ENCODE measurements at places on chromosomes 3 and 15.
A peak's percentile ranks its signal among the peaks of the same experiment; 100 is the strongest.

DNA sequence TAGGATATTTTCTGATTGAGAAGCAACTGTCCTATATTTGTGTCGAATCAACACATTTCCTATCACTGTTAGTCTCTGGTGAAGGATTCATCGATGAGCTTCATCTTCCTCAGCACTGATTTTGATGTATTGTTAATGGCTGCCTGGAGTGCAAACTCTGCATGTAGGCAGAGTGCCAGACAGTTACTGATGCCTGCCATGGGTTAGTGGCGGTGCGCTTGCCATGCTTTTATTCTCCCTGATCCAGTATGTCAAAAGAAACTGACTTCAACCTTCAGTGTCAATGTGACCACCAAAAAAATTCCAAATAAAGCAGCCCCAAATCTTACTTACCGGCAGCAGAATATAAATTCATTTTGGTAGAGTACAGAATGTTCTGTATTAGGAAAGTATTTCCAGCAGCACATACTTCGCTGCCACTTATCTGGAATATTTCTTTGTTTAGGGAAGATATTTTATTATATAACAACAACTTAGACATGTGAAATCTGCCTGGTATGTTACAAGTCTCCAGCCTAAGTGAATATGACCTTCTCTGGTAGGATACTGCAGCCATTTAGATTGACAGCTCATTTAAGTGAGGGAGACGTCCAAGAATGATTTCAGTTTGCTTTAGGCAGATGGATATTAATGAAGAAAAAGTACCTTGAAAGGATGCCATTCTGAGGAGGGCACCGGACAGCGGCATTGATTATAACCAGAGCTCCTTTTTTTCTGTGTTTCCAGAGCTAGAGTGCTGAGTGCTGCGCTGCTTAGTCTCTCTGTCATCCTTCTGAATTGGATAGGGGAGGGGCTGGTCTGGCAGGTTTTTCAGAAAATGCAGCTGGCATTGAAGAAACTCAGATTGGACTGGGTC, 59.9 kb downstream of the ARHGEF26 start:
- no peak for DNase-seq

DNA sequence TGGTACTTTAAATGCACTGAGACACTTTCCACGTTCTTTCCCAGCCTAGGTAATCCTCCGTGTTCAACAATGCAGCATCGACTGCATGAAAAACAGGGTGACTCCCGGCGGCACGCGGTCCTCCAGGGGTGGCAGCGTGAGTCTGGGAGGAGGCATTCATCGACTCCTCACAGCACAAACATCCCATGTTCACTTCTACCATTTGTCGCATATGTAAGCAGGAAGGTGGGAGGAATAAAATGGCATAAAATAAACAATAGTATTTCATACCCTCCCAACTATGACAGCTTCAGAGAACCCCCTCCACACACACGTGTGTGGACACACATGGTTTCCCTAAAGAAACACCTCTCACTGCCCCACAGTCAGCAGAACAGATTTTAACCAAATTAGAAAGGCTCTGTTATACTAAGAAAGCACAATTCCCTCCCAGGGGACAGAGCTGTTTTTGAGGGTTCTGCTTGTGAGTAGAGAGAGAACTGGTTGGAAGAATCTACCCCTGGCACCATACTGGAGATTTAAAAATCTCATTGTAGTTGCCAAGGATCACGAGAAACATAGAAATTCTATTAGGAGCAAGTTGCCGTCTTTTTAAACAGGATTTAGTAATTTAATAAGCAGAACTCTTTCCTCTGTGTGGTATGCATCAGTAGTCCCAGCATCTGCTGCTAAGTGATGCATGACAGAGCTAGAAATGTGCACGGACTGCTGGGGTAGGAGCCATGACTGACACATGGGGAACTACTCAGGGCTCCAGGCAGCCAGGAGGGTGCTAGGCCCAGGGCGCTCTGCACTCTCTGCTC, 6.0 kb downstream of the FAM43A start:
- no peak for DNase-seq

GRCh38 chr15:58070801-58071418, 5.4 kb upstream of the ALDH1A2 start:
- DNase-seq, result peak; percentile 52

DNA sequence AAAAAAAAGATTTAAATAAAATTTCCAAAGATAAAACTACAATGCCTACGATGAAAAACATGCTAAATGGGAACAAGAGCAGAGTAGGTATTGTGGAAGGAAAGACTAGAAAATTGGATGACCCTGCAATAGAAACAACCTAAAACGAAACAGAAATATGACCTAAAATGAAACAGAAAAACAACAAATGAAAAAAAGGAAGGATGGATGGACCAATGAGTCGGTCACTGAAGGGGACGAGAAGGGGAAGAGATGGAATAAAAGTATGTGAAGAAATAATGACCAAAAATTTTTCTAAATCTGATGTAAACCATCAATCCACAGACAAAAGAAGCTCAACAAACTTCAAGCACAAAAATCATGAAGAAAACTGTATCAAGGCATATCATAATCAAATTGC, 44.8 kb downstream of the TBC1D2B start:
- DNase-seq, result no peak

DNA sequence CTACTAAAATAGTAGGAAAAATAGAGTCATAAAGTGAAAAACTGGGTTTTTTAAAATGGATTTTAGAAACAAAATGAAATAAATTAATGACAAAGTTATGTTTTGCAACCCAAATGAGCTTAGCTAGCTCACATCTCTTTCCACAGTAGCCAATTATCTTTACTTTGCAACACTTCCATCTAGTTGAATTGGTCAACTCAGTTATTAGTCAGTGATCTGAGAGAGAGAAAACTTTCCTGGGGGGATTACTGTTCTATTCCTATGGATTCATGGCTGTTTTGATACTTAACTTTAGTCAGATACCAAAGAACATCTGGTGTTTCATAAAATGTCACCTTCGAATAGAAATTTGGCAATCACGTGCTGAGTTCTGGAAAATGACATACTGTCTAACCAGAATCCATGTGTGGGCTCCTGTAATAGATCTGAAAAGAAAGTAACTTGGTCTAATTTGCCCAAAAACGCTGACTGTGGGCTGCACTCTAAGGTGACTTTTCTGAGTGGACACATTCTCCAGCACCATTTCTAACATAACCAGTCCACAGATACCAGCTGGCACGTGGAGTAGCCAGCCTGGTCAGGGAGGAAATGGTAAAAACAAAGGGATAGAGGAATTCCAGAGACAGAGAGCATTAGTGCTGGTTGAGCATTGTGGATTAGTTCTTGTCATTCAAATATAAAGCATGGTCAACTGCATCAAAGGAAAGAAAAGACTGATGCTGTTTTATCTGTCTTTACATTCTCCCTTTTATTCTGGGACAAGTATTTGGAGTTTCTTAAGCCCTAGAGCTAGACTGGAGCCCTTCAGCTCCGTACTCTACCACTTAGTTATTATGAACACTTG, 45.2 kb upstream of the CCDC80 start:
- DNase-seq, result peak; percentile 54

- no peak for DNase-seq
Observed at GRCh38 chr3:6354653-6355052, 506.3 kb upstream of the GRM7 start.

- DNase-seq, result peak; percentile 40
Observed at GRCh38 chr3:101950985-101951733, 101.8 kb downstream of the NFKBIZ start.

GRCh38 chr3:168885028-168885427, 778.5 kb downstream of the MECOM start:
- DNase-seq, result peak; percentile 60

GRCh38 chr3:13684350-13684749, 135.4 kb downstream of the FBLN2 start:
- DNase-seq, result no peak

- no peak for DNase-seq
Observed at GRCh38 chr15:71437919-71438318, 322.6 kb downstream of the THSD4 start.

DNA sequence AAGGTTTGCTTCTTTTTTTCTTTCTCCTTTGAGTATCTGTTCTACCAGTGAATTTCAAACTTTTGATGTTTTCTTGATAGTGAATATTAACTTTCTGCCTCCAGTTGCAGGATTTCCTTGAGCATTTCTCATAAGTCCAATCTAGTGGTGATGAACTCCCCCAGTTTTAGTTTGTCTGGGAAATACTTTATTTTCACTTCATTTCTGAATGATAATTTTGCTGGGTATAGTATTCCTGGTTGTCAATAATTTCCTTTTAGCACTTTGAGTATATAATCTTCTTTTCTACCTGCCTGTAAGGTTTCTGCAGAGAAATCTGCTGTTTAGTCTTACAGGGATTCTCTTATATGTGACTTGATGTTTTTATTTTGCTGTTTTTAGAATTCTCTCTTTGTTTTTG, 21.0 kb downstream of the TPRG1 start:
- DNase-seq, result no peak

DNA sequence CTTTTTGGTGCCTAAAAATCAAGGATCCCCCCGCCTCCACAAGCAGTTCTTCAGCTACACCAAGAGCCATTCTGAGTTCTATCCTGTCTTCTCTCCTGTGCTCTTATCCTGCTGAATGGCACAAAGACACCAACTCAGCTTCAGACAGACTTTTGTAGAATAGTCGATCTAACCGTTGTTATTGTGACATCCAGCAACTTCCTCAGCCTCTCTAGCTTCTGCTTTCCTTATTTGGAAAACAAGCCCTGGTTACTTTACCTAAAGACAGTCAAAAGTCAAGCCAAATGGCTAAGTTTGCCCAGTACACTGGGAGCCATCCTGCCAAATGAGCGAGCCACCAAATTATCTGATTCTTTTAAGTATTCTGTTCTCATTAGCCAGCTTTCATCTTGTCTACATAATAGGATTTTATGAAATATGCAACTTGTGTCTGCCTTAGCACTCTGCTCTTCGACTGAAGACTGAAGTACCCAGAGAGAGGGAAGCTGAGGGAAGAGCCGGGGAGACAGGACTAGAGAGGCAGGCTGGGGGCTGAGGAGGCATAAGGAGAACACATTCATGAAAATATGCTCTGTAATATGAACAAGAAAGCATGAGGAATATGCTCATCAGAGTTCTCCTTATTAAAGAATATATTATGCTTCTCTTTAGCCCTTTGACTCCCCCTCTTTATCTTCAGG, 35.1 kb downstream of the LYZL4 start:
- DNase-seq, result no peak

GRCh38 chr15:57747206-57747896, 40.8 kb downstream of the POLR2M start:
- DNase-seq, result peak; percentile 5

DNA sequence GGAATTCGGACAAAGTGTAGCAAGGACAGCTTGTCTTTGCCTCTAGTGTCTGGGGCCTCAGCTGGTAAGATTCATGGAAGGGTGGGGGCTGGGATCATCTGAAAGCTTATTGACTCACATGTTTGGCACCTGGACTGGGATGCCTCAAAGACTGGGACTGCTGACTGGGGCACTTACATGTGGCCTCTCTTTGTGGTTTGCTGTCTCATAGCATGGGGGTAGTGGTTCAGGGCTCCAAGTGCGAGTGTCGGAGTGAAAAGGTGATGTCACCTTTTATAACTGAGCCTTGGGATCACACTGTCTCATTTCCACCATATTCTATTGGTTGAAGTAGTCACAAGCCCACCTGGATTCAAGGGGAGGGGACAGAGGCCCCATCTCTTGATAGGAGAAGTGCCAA, 6.8 kb downstream of the MFSD1 start:
- peak; percentile 85 for DNase-seq

Data from fibroblast of skin of right quadriceps (primary cell).